ENCODE measurements at places on chromosomes 1 and 21.

GRCh38 chr1:16385659-16386453, 18.8 kb downstream of the SZRD1 start:
- no peak for DNase-seq

DNA sequence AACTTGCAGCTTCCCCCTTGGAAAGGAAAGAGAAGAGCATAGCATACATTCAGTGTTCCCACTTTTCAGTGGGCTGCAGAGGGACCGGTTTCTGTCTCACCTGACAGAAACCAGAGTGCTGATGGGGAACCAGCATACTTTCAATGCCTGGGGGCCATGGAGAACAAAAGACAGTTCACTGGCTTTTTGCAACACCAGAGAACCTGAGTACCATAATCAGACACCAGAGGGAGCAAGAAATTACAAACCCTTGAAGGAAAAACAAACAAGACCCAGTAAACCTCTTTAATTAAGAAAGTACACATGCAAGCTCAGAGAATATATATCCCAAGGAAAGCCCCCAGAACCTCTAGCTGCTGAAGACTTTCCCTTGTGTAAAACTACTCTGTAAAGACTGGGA, 51.1 kb downstream of the CSMD2 start:
- no peak for DNase-seq

- DNase-seq = no peak
These were observed 14.2 kb upstream of the PCBP3 start for GRCh38 chr21:45629046-45629981.

DNA sequence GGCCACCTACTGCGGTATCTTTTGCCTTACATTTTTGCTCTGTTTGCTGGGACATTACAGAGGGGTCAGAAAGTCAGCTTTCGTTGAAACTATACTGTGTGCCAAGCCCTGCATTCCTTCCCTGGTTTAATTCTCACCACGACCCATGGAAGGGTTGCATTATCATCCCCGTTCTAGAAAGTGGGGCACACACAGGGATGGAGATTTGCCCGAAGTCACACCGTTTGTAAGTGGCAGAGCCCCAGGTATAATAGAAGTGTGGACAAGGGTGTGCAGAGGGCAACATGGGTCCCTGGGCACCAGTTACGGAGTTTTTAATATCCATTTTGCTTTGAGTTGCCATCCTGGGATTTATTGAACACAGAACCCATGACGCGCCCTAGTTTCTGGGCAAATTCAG, 11.8 kb downstream of the DMRTB1 start:
- DNase-seq = no peak

DNA sequence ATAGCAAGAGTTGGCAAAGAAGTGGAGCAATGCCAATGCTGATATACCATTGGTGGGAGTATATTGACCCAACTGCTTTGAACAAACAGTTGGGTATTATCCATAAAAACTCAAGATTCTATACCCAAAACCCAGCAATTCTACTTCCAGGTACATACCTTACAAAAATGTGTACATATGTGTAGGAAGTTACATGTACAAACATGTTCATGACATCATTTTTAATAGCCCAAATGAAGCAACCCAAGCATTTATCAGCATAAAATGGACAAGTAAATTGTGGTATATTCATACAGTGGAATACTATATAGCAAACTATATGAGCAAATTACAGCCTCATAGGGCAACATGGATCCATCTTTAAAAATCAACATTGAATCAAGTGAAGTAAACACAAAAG, 20.9 kb downstream of the RWDD3 start:
- no peak for DNase-seq

- no peak for DNase-seq
These were observed 26.0 kb upstream of the PLEKHG5 start for GRCh38 chr1:6517435-6517851.

DNA sequence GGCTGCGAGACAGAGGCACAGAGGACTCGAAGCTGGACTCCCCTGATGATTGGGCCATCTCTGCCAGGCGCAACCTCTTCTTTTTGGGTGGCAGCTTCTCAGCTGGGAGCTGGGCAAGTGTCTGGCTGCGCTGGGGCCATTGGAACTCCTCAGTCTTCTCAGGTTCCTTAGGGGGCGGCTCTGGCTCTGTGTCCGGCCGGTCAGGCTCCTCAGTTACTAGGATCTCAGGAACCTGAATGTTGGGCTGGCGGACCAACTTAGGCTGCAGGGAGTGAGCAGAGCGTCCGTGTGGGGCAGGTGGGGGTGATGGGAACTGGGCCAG, 97.5 kb upstream of the EDN2 start:
- no peak for DNase-seq

GRCh38 chr1:9473032-9473807, 66.0 kb upstream of the SLC25A33 start:
- DNase-seq = peak; percentile 35

GRCh38 chr1:193011406-193011805, 47.8 kb downstream of the UCHL5 start:
- DNase-seq = no peak

DNA sequence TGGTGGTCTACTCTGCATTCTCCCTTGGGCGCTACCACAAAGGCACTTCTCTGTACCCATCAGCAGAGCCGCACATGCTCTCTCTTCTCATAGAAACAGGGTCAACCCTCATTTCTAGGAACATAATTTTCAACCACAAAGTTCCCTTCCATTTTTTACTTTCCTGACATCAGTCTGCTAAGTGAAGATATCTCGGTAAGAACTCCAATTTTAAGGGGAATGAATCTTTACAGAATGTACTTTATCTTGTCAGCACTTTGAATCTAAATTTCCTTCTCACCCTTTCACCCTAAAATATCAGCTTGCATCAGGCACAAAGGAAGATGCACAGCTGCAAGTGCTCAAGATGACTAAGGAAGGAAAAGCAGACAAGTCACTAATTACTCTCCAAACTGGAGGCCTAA, 545.9 kb downstream of the SMYD3 start:
- DNase-seq = no peak

GRCh38 chr1:87132284-87132870, 196.3 kb upstream of the LMO4 start:
- DNase-seq = no peak

DNA sequence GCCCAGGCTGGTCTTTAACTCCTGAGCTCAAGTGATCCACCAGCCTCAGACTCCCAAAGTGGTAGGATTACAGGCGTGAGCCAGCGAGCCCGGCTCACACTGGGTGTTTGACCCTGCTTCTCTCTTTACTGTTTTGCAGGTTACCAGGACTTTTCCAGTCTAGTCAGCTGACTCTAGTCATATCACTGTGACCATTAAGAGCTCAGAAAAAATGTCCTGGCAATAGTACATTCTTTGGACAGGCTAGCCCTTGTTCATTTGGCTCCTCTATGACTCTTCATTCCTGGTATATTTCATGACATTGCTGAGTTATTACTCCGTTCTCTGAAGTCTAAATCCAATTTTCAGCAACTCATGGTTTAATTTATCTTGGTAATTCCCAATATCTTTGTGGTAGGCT, 8.0 kb upstream of the CA6 start:
- DNase-seq = no peak

- no peak for DNase-seq
These were observed 40.9 kb downstream of the BEND5 start for GRCh38 chr1:48735796-48736195.

- DNase-seq = no peak
These were observed 92.3 kb downstream of the ROR1 start for GRCh38 chr1:63866084-63866483.

DNA sequence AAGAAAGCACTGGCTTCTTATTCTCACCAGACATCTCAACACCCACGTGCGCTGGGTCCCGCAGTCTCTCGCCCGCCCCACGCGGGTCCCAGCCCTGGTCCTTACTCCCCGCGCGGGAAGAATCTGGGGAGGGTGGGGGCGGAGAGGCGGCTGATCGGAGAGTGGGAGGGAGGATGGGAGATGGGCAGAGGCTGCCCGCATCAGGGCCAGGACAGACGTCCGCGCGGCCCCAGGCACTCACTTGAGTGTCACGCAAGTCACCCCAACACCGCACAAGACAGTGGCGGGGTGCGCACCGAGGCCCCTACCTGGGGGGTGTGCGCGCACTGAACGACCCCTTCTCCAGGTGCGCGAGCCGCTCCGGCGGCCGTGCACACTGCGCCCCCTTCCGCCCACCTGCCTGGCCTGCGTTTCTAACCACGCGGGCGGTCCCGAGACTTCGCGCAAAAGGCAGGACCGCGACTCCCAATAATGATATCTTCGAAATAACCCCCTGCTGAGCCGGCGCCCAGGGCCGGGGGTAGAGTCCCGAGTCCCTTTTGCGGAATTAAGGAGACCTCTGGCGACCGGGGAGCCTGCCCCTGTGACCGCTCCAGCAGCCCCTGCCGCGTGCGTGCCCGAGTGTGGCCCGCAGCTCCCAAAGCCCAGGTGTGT, 6.0 kb upstream of the SIM2 start:
- DNase-seq = no peak

DNA sequence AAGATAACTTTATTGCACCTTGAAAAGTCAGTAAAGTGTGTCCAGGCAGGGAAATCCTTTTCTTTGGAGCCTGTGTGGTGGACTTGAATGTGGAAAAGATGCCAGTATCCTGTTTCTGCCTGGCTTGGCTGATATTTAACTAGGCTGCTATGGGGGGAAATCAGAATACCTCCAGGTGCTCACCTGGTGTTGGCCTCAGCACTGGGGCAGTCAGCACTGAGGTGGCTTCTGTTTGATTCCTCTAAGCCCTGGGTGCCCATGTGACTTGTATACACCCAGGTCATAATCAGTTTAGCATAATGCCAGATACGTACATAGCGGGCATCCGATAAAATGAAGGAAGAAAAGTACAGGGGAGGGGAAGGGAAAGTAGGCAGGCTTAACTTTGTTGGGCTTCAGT, 7.2 kb downstream of the PHGDH start:
- no peak for DNase-seq

GRCh38 chr1:103561643-103562395, 9.6 kb upstream of the AMY2B start:
- DNase-seq = no peak

DNA sequence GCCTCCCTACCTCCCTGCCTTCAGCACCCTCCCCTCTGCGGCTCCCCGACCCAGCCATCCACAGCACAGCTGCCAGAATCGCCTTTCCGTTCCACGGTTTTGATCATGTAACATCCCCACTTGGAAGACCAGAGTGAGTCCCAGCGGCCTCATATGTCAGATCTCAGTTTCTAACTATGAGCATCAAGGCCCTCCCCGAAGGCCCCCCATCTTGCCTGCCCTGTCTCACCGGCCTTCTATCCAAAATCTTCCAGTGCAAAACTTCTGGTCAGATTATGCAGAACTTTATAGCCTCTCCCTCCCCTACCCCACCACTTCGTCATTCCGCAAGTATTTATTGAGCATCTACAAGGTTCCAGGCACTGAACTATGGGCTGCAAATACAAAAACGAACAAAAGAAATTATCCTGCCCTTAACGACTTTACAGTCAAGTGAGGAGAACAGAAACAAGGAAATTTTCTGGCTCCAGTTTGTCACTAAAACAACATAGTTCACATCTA, 20.3 kb upstream of the LMX1A start:
- DNase-seq = no peak

- no peak for DNase-seq
These were observed 505.2 kb downstream of the SMYD3 start for GRCh38 chr1:246001837-246002230.

DNA sequence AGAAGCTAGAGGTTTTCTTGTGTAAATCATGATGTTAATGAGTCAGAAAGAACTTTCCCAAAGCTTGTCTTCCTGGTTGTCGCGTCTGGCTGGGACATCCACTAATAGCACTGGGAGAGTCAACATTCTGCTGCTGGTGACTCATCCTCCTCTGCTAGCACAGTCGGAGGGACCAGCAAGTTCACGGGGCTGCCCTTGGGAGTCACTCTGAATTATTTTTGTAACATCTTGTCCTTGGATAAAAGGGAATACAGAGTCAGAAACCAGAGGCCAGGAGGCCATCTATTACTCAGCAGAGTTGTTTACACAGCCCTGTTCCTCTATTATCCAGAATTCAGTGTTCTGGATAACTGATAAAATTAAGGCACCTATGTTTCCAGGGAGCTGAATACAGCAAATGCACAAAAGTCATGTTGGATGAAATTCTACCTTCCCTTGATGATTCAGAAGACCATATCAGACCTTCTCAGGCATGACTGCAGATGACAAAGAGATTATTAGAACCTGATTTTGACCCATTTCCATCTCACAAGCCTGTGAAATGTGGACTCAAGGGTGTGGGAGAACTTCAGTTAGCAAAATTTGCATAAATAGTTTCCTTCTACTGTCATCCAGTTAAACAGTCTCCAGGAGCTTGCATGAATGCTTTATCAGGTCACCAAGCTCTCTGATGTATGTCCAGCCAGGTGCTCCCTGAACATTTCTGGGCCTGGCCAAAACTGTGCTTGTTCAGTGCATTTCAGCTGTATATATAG, 68.1 kb downstream of the JAK1 start:
- peak; percentile 17 for DNase-seq

GRCh38 chr1:7432102-7432899, 338.8 kb upstream of the VAMP3 start:
- DNase-seq = no peak

DNA sequence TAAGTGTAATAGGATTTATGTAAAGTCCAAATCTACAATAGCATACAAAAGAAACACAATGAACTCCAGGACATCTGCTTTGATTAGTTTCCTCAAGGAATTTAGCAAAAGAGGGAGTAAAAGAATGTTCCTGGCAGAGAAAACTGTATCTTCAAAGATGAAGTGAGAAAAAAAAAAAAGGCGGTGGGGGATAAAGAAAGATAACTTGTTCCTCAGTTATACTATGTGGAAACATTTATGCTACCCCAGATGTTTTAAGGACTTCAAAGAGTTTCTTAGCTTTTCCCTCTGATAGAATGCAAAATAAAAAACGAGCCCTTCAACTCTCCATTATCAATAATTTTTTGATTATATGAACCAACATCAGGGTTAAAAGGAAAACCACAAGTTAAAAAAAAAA, 908.9 kb upstream of the ADGRL2 start:
- DNase-seq = no peak

- peak; percentile 18 for DNase-seq
These were observed 3.9 kb upstream of the C4BPB start for GRCh38 chr1:207084701-207085180.

- no peak for DNase-seq
These were observed 647 bp upstream of the SPRR1A start for GRCh38 chr1:152983234-152983633.

Data from 8988T (cell line).